ENCODE measurements at places on chromosomes 1 and 21.
A peak's percentile ranks its signal among the peaks of the same experiment; 100 is the strongest.

GRCh38 chr1:94688646-94689045 is 131.5 kb upstream of the SLC44A3 start:
- no peaks in the 10 kb centered on the region for H3K4me1 ChIP-seq
- no peaks in the 10 kb centered on the region for H3K27me3 ChIP-seq
- no peak overlapping the region for H3K4me3 ChIP-seq
- DNase-seq = no peak
- H3K27ac ChIP-seq = peak overlapping the region; percentile 77

DNA sequence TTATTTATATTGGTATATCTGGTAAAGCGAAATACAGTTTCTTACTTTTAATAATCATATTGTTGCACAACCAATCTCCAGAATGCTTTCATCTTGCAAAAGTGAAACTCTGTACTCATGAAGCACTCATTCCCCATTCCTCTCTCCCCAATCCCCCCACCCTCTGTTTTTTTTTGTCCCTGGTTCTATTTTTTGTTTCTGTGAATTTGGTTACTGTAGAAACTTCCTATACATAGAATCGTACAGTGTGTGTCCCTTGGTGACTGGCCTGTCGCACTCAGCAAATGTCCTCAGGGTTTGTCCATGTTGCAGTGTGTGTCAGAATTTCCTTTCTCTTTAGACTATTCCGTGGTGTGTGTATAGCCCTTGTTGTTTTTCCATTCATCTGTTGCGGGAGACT is 7.9 kb upstream of the NLRP3 start:
- H3K4me3 ChIP-seq = no peak overlapping the region
- H3K4me1 ChIP-seq = no peaks in the 10 kb centered on the region
- no peaks in the 10 kb centered on the region for H3K27me3 ChIP-seq
- no peak for DNase-seq

DNA sequence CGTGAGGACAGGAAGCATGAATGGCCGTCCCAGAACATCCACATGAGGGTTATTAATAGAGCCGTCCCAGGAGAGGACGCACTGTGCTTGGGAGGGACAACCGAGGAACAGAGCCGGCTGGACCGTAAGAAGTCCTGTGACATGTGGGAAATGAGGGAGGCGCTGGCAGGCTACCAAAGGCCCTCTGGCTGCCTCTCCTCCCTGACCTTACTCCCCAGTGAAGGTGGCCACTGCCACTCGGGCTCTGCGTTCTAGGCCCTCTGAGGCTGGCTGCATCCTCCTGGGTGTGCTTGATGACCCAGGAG is 15.5 kb upstream of the NPPB start:
- H3K4me1 ChIP-seq = no peaks in the 10 kb centered on the region
- H3K27me3 ChIP-seq = no peaks in the 10 kb centered on the region
- no peak overlapping the region for H3K4me3 ChIP-seq
- H3K27ac ChIP-seq = no peak overlapping the region
- peak; percentile 27 for DNase-seq

DNA sequence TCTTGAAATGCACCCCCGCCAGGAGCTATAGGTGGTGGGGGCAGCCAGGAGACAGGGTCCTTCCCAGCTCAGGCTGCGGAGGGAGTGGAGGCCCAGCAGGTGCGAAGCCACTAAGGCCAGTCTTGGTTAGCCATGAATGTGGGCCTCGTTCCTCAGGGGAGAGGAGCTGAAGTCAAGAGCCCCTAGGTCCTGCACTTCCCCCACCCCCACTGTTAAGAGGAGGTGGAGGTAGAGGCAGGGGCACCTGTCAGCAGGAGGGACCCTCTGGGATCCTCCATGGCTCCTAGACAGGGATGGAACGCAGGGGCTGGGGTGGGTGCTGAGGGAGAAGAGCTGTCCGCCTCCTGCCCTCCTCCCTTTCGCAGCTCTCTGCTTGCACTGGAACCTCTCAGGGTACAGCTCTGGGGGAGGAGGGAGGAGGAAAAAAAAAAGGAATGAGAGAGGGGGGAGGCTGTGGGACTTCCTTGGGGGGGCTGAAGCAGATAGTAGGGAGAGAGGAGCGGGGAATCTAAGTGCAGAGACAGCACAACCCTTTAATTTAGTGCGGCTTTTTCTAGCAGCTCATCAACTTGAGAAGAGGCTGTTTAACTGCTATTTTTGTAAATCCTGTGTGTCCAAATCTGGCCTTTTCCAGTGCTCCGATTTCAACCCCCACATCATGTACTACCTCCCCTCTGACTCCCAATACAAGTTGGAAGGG is 37.0 kb downstream of the MATN1 start:
- H3K36me3 ChIP-seq = no peaks in the 10 kb centered on the region
- H3K27me3 ChIP-seq = no peaks in the 10 kb centered on the region
- DNase-seq = peak; percentile 66
- H3K27ac ChIP-seq = peak overlapping the region; percentile 90
- no peak overlapping the region for H3K4me3 ChIP-seq
- peaks cover 10% of the 10 kb centered on the region for H3K4me1 ChIP-seq

- no peaks in the 10 kb centered on the region for H3K27me3 ChIP-seq
- H3K4me3 ChIP-seq = no peak overlapping the region
- no peaks in the 10 kb centered on the region for H3K36me3 ChIP-seq
Observed at GRCh38 chr1:109634771-109635750, 15.4 kb downstream of the AMPD2 start.

- no peak overlapping the region for H3K27ac ChIP-seq
- DNase-seq = no peak
- no peak overlapping the region for H3K4me3 ChIP-seq
Observed at GRCh38 chr1:171128463-171128862, 37.8 kb downstream of the FMO3 start.

DNA sequence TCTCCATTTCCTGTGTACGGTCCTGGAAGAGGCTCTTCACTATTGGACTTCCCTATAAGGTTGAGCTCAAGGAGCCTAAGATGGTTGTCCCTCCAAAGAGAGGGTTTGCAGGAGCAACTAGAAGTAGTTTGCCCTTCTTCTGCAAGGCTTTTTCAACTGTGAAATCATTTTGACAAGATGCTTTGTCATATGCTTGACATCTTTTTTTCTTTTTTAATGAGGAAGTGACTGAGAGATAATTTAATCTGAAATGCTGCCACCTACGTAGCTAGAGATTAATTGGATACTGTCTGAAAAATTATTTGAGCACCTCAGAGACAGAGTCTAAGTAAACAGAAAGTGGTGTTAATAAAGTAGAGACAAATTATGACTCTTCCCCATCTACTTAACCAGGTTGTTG is 97.0 kb downstream of the CHRM3 start:
- H3K27ac ChIP-seq = no peak overlapping the region
- H3K4me3 ChIP-seq = no peak overlapping the region
- DNase-seq = no peak
- no peaks in the 10 kb centered on the region for H3K27me3 ChIP-seq
- no peaks in the 10 kb centered on the region for H3K4me1 ChIP-seq
- H3K36me3 ChIP-seq = no peaks in the 10 kb centered on the region

DNA sequence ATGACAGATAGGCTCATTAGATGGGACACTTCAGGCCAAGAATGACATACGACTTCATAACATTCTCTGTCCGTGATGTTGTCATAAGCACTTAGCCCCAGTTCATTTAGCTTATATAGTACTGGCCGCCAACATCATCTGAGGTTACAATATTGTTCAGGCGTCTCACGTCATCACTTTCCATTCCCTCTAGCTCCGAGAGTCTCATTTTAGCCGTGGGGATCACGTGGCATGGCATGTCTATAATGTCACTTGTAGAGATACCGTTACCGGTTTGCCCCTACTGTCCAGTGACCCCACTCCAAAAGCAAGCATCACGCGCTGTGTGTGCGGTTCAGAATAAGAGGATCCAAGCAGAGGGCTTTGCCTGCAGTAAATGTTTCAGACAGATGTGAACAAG is 34.6 kb upstream of the HEATR1 start:
- no peak for DNase-seq
- H3K36me3 ChIP-seq = no peaks in the 10 kb centered on the region
- H3K4me3 ChIP-seq = no peak overlapping the region
- no peak overlapping the region for H3K27ac ChIP-seq
- H3K27me3 ChIP-seq = no peaks in the 10 kb centered on the region

- H3K36me3 ChIP-seq = no peaks in the 10 kb centered on the region
- H3K27ac ChIP-seq = peak overlapping the region; percentile 82
- H3K27me3 ChIP-seq = no peaks in the 10 kb centered on the region
Observed at GRCh38 chr1:17531682-17532487, 7.6 kb upstream of the ARHGEF10L start.
